ENCODE measurements at places on chromosomes 7 and 10.
A peak's percentile ranks its signal among the peaks of the same experiment; 100 is the strongest.

GRCh38 chr10:106284802-106285587 is 879.5 kb downstream of the SORCS1 start:
- no peak for DNase-seq

DNA sequence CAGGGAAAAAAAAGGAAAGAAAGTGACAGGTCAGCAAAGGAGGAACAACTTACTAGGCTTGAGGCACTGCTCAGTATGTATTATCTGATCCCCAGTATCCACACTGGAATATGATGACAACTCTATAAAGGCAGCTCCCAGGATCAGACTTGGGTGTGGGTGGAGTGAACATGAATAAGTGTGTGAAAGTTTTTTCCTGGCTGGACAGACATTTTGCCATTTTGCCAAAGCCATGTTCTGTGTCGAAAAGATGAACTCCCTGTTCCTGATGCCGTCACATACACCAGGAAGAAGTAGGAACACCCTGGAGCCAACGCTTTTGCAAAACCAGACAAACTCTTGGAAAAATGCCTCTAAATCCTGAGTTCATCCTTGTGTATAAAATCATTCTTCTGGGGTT is 143.2 kb upstream of the MEOX2 start:
- no peak for DNase-seq

- peak; percentile 83 for DNase-seq
Observed at GRCh38 chr7:139133335-139134139, 24.0 kb upstream of the ZC3HAV1 start.

GRCh38 chr10:99835947-99836346 is 53.5 kb downstream of the ABCC2 start:
- no peak for DNase-seq

- DNase-seq: no peak
Observed at GRCh38 chr7:152967958-152968357, 208.4 kb downstream of the ACTR3B start.

GRCh38 chr7:1409555-1409954 is 49.7 kb downstream of the MICALL2 start:
- peak; percentile 45 for DNase-seq

GRCh38 chr7:44772867-44773266 is 23.6 kb upstream of the PPIA start:
- DNase-seq: peak; percentile 30

- DNase-seq: no peak
Observed at GRCh38 chr10:113959383-113959760, 84.3 kb upstream of the ADRB1 start.

- DNase-seq: no peak
Observed at GRCh38 chr10:86547296-86547695, 25.7 kb upstream of the WAPL start.

- no peak for DNase-seq
Observed at GRCh38 chr7:158026636-158027265, 560.9 kb downstream of the PTPRN2 start.

DNA sequence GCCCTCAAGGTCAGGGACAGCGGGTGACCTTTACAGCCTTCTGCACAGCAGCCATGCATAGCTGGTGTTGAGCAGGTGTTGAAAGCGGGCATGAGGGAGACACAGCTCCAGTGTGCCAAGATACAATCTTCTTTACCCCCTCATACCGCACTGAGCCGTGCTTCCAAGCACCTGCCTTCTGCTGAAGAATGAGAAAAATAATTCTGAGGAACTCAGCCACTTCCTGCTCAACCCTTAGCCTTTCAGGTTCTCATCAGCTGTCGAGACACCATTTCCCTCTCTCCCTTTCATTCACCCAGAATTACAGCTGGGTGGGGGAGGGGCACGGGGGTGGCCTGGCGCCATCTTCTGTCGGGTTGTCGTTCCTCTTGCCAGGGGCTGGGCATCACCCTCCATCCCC is 58.6 kb downstream of the COL13A1 start:
- DNase-seq: no peak

DNA sequence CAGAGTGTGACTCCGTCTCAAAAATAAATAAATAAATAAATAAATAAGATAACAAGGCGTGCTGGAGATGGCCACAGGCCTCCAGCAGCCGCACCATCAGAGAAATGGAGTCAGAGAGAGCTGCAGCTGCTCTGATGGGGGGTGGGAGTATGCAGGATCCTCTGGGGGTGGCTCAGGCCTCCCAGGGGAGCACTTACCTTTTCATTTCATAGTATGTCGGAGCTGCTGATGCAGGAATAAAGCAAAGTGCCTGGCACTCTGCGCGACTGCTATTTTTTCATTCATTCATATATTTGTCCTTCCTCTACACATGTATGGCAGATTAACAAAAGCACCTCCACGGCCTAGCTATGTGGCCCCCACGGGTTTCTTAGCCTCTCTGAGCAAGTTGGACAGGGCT is 175.9 kb downstream of the CUX1 start:
- no peak for DNase-seq

GRCh38 chr10:12748186-12748585 is 253.3 kb downstream of the CCDC3 start:
- no peak for DNase-seq

DNA sequence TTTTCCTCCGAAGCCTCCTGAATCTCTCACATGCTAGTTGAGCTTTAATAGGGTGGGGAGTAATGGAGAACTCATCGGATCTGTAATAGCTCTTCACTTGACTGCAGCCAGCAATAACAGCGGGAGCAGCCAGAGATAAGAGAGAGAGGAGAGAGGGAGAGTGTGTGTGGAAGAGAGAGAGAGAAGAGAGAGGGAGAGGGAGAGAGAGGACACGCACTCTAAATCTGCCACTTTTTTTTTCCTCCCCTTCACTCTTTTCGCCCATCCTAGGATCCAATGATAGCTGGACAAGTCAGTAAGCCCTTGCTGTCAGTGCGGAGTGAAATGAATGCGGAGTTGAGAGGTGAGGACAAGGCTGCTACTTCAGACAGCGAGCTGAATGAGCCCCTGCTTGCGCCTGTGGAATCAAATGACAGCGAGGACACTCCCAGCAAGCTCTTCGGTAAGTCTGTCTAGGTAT is 107.9 kb downstream of the POU6F2 start:
- DNase-seq: no peak

DNA sequence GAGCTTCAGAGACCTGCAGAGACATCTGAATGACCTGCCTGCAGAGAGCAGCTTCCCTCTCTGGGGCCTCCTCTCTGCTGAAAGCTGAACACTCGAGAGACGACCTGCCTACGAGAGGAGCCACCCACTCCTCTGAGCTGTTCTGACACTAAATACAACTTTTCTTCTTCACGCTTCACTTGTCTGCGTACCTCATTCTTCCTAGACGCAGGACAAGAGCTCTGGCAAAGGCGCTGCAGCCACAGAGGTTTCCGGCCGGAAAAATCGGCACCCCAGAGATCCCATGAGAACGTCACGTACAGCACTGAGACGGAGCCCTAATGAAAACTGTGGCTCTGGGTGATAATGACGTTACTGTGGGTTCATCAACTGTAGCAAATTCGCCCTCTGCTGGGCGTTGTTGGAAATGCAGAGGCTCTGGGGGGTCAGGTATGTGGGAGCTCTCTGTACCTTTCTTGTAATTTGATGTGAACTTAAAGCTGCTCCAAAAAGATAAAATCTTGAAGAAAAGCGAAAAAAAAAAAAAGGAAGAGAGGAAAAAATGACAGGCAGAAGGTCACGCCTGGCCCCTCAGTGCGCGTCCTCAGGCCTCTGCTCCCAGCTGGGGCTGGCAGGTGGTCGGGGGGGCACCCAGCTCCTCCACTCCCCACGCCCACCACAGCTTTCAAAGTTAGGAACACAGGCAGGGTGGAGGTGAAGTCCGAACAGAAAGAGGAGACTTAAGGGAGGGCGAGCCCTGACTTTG is 120.7 kb downstream of the DYNC2I1 start:
- DNase-seq: peak; percentile 86
